CD14-positive monocyte (primary cell): ENCODE measurements at places on chromosomes 3 and 15.

GRCh38 chr3:111936191-111936841 lies 42.5 kb upstream of the ABHD10 start:
- no peak for DNase-seq

- no peak for DNase-seq
Measured at GRCh38 chr3:186208296-186208989, 99.6 kb upstream of the ETV5 start.

- DNase-seq, result no peak
Measured at GRCh38 chr3:157282261-157283191, 122.6 kb upstream of the CCNL1 start.

- DNase-seq, result no peak
Measured at GRCh38 chr15:49692514-49693090, 71.8 kb downstream of the DTWD1 start.

DNA sequence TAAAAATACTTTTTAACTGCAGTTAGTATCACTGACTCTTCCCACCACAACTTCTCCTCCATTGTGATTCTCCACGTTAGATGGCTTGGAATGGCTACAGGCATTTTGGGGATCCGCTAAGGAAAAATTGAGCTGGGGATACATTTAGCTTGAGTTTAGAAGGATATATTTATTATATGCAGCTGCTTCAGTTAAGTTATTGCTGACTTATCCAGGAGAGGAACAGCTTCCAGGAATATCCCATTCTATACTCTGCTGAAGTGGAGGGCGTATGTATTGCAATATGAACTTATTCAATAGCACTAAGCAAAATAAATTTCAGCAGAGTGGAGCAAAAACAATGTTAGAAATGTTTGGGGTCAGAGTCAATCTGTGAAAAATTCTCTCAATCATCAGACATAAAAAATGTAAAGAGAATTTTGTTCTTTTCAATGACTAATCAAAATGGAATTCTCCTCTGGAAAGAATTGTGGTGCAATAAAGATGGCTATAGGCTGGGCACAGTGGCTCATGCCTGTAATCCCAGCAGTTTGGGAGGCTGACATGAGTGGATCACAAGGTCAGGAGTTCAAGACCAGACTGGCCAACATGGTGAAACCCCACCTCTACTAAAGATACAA lies 84.7 kb downstream of the NCEH1 start:
- DNase-seq, result no peak

- no peak for DNase-seq
Measured at GRCh38 chr3:99249627-99250026, 348.1 kb upstream of the DCBLD2 start.

GRCh38 chr3:14278799-14279625 lies 100.4 kb downstream of the LSM3 start:
- no peak for DNase-seq

GRCh38 chr15:57370929-57371328 lies 5.4 kb upstream of the CGNL1 start:
- DNase-seq, result no peak

GRCh38 chr3:127994011-127994410 lies 58.2 kb upstream of the SEC61A1 start:
- no peak for DNase-seq
